Glutamatergic neuron (in vitro differentiated cells): ENCODE measurements at places on chromosomes 2 and 18. TPM values are rescaled to one million over a fixed set of nuclear protein-coding genes. Genes with fewer than 3 reads are reported as not detected.

ESPNL gene
- total RNA-seq: 0.81 TPM

AQP4 gene
- not detected for total RNA-seq

SCYGR8 gene
- not detected for total RNA-seq

KCNG2 gene
- 1.6 TPM for total RNA-seq

AQP12B gene
- total RNA-seq: not detected

CNNM3 gene
- total RNA-seq: 22.3 TPM

STK36 gene
- total RNA-seq: 101 TPM

- H3K27me3 ChIP-seq: peaks cover 2% of the 10 kb centered on the region
- no peaks in the 10 kb centered on the region for H3K36me3 ChIP-seq
- peaks cover 6% of the 10 kb centered on the region for H3K4me1 ChIP-seq
- H3K27ac ChIP-seq: no peak overlapping the region
Measured at GRCh38 chr2:39540414-39540813, 103.3 kb upstream of the MAP4K3 start.

DNA sequence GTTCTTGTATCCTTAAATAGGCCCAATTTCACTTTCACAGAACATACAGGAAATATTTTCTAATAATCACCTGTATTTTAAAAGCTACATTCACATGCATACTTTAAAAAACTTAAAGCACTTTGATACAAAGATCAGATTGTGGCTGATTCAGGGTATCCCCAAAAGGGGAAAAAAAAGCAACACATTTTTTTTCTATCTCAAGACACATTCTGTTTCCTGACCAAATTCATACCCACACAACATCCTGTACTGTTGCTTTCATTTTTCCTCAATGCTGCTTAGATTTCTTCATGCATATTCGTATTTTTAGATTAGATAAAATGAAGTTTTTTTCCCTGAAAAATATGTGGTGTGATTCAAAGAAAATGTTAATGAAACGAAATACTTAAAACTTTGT, 122.5 kb downstream of the TMEFF2 start:
- H3K4me3 ChIP-seq: no peak overlapping the region
- peaks cover 26% of the 10 kb centered on the region for H3K4me1 ChIP-seq
- DNase-seq: no peak
- no peak overlapping the region for H3K27ac ChIP-seq
- no peaks in the 10 kb centered on the region for H3K36me3 ChIP-seq

DNA sequence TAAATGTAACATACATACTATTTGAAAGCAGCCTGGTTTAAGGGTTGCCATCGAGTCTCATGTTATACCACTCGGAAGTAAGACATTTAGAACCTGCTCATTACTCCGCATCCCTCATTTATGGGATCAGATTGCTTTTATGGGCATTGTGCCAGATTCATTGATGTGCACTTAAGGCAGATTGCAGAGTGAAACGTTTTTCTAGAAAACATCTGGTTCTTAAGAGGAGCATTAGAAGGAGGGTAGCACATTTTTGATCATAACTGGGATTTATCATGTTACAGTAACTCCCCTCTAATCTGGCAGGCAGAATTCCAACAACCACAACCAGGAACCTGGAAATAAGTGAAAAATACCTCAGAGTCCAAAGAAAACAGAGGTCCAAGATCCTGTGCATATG, 74.2 kb upstream of the GALNT3 start:
- no peaks in the 10 kb centered on the region for H3K36me3 ChIP-seq
- H3K4me1 ChIP-seq: peaks cover 11% of the 10 kb centered on the region
- DNase-seq: no peak
- no peak overlapping the region for H3K27ac ChIP-seq

- H3K4me3 ChIP-seq: no peak overlapping the region
- peaks cover 2% of the 10 kb centered on the region for H3K27me3 ChIP-seq
- no peak overlapping the region for H3K27ac ChIP-seq
- no peak for DNase-seq
- no peaks in the 10 kb centered on the region for H3K36me3 ChIP-seq
Measured at GRCh38 chr2:213722565-213722964, 438.3 kb downstream of the SPAG16 start.

- DNase-seq: no peak
- H3K4me3 ChIP-seq: no peak overlapping the region
- H3K27me3 ChIP-seq: no peaks in the 10 kb centered on the region
- peaks cover 12% of the 10 kb centered on the region for H3K4me1 ChIP-seq
Measured at GRCh38 chr18:67875060-67875459, 358.5 kb upstream of the DSEL start.

DNA sequence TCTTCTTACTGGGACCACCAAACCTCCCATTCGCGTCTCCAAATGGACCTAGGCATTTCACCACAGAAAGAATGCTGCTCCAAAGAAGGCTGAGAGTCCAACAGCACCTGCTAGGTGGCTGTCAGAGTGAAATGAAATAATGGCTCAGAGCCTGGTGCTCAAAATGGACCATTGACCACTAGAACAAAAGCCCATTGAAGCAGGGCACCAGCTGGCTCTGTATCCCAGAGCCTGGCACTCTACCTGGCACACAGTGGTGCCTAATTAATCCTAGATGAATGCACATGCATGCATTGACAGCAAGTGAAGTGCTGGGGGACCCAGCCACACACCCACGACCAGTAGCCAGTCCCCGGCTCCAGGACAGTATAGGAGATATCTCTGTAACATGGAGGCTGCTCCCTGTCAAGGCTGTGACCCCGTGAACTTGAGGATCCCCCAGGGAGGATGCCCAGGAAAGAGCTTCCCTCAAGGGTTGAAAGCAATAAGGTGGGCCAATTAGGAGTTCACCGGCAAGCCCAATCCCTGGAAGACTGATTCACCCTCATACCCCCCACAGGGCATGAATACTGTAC, 261.3 kb downstream of the TNS1 start:
- H3K36me3 ChIP-seq: no peaks in the 10 kb centered on the region
- peaks cover 3% of the 10 kb centered on the region for H3K27me3 ChIP-seq
- H3K4me1 ChIP-seq: peaks cover 2% of the 10 kb centered on the region
- DNase-seq: no peak
- H3K4me3 ChIP-seq: no peak overlapping the region
- H3K27ac ChIP-seq: no peak overlapping the region

DNA sequence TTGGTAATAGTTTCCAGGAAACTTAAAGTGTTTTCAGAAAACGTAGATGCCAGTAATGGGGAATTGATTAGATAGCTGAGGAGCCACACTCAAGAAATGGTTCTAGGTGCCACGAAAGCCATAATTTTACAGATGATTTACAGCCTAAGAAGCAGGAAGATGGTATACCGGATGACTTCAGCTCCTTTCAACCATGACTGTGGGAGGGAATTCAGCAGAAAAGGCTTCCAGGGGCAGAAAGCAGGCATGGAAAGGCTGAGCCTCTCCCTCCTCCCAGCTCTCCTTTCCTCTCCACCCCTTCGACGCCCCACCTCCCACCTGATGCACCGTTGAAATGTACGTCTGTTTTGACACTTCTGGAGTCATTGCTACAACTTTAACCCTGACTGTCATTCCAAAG, 68.6 kb upstream of the SMIM21 start:
- no peak overlapping the region for H3K27ac ChIP-seq
- H3K27me3 ChIP-seq: no peaks in the 10 kb centered on the region
- no peaks in the 10 kb centered on the region for H3K4me1 ChIP-seq
- no peak overlapping the region for H3K4me3 ChIP-seq
- DNase-seq: no peak
- no peaks in the 10 kb centered on the region for H3K36me3 ChIP-seq

- H3K27me3 ChIP-seq: peaks cover 2% of the 10 kb centered on the region
- H3K4me1 ChIP-seq: peaks cover 10% of the 10 kb centered on the region
- H3K4me3 ChIP-seq: no peak overlapping the region
- H3K36me3 ChIP-seq: no peaks in the 10 kb centered on the region
- no peak overlapping the region for H3K27ac ChIP-seq
Measured at GRCh38 chr2:96533292-96534073, 3.1 kb upstream of the ARID5A start.
